ENCODE measurements at places on chromosomes 3 and 15. TPM values are rescaled to one million over a fixed set of nuclear protein-coding genes. Genes with fewer than 3 reads are reported as not detected.

Gene IGSF11
- total RNA-seq = not detected

DNA sequence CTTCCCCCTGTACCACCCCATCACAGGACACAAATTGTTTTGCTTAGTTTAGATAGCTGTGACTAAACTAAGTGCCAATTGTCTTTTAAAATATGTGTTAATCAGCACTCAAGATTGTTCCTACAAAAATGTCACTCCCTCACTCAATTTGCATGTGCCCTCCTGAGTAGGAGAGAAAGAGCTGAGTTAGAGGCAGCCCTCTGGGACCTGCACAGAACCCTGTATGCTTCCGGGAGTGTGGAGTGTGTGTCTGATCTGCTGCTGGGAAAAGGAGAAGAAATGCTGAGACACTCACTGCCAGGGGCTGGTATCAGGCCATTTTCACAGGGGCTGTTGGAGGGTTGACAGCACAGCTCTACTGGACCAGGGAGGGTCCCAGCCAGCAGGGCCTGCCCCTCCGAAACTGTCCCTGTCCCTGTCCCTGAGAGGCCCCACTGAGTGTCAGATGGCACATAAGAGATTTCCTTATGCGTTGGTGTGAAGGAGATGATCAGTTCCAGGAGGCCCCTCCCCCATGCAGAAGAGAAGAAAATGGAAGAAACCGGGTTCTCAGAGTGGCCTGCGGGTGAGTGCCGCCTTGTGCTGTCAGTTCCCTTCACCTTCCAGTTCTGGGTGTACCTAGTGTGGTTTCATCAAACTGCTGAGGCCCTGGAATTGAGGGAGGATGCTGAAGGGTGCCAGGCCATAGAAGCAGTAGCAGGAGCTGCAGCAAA lies 3.9 kb upstream of the B3GNT5 start:
- DNase-seq = no peak

DNA sequence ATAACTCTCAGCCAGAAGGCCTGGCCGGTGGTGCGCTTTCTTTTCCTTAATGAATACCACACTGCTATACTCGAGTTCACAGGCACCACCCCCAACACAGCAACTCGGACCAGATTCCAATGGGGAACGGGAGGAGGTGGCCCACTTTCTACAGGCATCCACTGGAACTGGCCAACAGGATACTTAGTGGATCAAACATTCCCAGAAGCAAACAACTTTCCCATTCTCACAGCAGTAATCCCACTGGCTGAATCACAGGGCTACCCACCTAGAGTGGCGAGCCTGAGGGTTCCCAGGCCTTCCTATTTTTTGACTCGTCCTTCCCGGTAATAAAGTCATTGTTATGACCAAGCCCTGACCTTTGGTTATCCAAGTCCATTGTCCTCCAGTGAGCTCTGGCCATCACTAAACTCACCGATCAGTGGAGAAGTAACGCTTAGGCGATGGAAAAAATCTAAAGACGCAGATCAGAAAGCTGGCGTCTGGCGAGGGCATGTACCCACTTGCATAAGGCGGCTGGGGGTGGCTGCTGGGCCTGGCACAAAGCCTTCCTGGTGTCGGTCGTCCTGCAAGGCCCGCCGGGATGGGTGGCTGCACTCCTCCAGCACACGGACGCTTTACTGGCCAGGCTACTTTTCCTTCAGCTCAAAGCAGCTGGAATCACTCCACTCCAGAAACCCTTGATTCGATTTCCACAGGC lies 1.2 kb downstream of the EOGT start:
- DNase-seq = no peak

Gene STRIT1
- total RNA-seq = not detected

Gene SUSD5
- 25.5 TPM for total RNA-seq

All from osteocyte (in vitro differentiated cells).